NCI-H1930 (cell line): ENCODE measurements at places on chromosomes 3 and 15.

DNA sequence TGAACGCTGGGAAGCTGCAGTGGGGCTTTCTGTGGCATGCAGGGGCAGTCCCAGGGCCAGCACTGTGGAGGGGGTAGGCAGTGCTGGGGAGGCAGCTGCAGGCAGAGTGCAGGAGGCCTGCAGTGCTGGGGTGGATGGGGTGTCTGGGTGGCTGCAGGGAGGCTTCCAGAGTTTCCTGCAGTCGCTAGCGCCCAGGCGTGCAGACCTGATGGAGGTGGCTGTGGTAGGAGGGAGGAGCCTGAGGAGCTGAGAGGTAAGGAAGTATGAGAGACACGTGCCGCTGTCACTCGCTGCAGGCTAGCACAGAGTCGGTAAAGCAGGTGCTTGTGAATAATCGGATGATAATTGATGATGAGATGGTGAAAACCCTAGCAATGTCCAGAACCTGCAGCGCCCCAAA lies 16.3 kb downstream of the SYNM start:
- no peak for DNase-seq

DNA sequence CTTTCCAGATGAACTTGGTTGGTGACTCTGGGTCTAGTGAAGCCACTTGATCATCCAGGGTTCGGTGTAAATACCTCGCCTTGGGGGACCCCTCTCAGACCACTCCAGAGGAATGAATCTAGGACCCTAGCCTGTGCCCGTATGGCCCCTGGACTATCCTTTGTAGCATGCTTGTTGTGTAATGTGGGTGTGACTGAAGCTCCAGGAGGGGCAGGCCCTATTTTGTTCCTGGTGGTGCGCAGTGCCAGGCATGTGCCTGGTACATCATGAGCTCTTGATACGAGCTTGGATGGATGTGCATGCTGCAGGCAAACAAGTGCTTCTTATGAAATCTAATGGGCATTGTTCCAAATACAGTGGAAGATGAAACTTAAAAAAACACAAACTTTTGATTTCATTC lies 82.8 kb downstream of the EBLN2 start:
- no peak for DNase-seq

DNA sequence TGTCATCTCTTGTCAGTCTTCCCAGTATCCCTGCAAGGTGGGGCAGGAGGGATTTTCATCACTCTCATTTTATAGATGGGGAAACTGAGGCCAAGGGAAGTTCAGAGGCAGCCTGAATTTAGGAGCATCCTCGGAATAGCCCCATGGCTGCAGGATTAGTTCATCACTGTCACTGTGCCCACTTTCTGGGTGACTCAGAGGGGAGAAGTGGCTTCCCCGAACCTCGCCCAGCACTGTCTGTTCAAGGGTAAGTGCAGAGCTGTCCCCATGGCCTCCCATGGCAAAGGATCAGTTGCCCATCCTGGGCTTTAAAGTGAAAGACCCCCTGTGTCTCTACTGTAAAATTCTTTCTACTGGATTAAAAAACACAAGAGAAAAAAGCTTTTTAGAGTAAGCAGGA lies 60.0 kb upstream of the SEC13 start:
- DNase-seq: no peak

- DNase-seq: no peak
These were observed 138.5 kb downstream of the NTRK3 start for GRCh38 chr15:88118035-88118434.

DNA sequence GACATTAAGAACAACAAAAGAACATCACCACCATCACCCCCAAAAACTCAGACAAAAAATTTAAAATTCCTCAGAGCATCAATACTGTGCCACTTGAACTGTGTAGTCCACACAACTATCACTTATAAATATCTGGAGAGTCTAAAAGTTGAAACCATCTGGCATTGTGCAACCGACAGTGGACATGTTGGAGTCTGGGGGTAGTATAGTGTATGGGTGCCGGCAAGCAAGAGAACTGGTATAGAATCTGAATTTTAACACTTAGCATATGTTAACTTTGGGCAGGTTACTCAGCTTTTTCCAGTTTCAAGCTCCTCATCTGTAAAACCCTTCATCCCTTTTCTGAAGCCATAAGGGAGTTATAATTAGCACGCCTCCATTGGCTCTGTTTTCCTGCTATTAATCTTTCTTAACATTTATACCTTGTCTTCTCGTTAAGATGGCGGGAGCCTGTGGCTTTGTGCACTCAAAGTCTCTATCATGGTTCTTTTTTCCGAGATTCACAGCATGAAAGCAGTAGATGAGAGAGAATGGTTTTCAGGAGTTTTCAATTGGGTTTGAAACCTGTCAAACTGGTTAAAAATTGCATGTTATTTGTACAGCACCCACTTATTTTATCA lies 255.7 kb upstream of the TBL1XR1 start:
- DNase-seq: no peak

DNA sequence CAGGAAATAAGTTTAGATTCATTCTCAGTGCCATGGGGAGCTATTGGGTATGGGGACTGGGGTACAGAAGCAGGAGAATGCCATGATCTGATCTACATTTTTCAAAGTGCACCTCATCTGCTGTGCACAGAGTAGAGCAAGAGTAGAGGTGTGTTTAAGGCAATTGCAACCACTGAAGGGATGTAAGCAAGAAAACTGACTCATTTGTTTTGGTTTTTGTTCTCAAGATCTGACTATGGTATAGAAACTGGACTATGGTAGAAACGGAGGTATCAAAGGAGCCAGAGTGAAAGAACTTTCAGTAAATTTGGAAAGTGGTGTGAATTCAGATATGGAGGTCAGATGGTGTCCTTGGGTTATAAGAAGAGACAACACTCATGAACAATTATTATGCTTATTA lies 86.2 kb upstream of the CMSS1 start:
- DNase-seq: no peak

GRCh38 chr15:32834156-32834555 lies 116.4 kb downstream of the GREM1 start:
- no peak for DNase-seq

DNA sequence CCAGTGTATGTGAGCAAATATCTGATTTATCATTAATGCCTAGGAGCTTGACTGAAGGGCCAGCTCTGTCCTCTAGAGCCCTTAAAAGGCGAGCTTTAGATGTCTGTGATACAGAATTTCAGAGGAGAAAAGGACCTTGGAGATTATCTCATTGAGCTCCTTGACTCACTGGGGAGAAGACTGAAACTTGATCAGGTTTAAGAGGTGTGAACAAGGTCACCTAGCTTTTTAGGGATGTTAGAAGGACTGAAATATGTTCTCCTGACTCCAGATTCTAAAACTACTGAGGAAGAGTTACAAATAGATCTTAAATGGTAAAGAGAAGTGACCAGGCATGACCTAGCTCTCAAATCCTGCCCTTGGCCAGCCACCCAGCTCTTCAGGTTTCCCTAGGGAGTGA lies 193.7 kb upstream of the BHLHE40 start:
- DNase-seq: no peak

GRCh38 chr3:40019376-40019775 lies 210.0 kb downstream of the MYRIP start:
- DNase-seq: no peak

DNA sequence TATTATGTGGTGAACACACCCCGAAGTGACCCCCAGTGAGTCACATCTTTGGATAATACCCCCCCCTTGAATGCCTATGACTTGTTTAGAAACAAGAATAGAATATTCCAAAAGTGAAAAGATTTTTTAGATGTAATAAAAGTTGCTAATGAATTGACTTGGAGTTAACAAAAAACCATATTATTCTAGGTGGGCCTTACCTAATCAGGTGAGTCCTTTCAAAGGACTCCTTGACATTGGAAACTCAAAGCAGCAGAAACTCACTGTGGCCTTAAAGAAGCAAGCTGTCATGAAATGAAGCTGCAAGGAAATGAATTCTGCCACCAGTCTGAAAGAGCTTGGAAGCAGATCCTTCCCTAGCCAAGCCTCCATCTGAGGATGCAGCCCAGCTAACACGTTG lies 10.9 kb upstream of the ISL2 start:
- no peak for DNase-seq

- no peak for DNase-seq
These were observed 45.6 kb downstream of the PRKCI start for GRCh38 chr3:170267793-170268192.

DNA sequence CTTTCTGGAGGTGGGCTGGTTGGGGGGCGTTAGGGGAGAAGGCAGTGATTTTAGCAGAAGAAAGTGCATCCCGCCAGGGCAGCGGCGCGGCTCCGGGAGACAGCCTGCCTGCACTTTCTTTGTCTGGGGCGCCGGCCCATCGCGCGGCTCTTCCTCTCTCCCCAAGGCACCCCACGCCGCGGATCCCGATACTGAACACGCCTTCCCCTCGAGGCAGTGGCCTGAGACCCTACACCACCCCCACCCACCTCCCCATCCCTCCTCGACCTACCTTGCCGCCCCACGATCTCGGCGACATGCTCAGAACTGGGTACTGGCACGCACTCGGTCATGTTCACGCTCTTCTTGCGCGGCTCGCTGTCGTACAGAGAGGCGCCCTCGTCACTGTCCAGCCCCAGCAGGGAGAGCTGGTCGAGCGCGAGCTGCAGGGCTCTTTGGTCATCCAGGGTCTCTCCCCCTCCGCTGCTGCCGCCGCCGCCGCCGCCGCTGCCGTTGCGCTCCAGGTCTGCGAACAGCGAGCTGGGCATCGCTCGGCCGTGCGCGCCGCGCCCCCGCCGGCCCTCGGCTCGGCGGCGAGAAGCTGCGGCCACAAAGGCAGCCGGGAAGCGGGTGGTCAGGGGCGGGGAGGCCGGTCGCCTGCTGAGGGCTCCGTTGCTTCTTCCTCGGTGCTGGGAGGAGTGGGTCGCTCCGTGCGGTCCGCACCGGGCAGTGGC lies 483 bp downstream of the MEX3B start:
- no peak for DNase-seq

DNA sequence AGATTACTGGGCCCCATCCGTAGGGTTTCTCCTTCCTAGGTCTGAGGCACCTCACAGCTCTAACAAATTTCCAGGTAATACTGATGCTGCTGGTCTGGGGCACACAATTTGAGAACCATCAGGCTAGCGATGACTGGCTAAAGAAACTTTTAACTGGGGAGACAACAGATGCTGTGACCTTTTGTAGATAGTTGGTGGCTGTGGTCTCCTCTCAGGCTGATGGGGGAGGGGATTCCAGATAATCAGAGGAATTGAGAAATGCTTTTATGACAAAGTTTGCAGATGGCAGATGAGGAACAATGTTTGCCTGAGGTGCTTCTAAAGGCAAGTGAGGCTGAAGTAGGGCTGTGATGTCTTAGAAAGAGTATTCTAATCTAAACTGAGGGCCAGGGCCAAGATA lies 13.8 kb upstream of the CCR9 start:
- no peak for DNase-seq

GRCh38 chr3:183247011-183247589 lies 6.0 kb upstream of the B3GNT5 start:
- DNase-seq: no peak

DNA sequence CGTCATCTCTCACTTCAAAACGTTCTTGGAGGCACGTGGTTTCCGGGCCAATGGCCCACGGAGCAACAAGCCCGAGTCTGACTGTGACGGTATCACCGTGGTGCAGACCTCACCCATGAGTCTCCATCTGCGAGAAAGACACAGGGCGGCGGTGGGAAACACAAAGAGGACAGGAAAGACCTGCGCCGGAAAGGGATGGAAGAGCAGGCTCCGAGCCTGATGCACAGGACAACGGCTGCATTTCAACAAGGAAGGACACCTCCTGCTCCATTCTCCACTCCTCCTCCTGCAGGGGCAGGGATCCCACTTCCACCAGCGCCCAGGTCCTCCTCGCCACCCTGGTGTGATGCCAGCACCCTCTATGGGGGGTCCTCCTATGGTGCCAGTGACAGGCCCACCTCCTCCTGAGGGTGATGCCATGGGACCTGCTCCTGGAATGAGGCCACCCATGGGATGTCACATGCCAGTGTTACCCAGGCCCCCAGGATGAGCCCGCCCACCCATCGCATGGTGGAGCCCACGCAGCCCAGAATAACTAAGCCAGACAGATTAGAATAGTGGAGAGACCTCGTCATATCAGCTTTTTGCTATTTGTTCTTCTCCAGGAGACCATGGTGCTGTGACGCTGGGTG lies 73.0 kb upstream of the PCSK6 start:
- DNase-seq: no peak

DNA sequence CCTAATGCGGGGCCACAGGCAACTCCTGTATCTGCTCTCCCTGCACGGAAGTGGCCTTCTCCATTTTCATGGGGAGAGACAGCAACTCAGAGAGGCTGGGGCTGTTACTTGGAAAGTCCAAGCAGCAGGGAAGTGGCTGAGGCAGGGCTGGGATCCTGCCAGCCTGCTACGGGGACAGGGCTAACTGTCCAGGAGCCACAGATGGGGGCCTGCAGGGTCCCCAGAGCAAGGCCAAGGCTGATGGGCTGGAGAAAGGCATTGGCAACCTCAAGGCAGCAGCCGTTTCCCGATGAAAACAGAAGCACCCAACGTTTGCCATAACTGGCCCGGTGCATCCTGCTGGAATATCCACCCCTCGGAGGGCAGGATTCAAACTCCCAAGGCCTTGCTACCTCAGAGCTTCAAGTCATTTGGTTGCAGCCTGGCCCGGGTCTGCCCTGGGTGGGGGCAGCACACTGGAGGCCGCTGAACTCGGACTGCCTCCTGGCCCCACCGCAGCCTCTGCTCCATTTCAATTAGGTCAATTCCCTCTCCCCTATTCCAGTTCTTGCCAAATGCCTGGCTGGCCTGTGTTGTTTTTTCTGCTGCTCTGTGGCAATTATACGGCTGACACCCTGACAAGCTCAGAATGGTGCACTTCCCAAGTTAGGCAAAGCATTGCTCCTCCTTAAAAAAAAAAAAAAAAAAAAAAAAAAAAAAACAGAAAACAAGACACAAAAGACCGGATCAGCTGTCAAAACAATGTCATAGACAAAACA lies 143.5 kb downstream of the NUP210 start:
- no peak for DNase-seq

DNA sequence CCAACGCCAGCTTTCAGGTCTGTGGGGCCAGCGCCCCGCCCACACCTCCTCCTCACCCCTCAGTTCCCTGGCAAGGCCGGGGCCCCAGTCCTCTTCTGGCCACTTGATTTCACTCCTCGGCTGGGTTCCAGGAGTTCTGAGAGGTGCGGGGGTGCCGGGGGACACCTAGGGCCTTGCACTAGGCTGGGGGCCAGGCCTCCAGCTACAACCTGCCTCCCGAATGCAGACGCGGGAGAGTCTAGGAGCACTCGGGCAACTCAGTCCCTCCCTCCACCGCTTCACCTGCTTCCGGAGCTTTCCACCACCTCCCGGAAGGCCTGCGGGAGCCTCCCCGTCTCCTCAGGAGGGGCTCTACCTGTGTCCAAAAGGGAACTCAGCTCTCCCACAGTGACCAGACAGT lies 35.6 kb downstream of the TNK2 start:
- DNase-seq: no peak

DNA sequence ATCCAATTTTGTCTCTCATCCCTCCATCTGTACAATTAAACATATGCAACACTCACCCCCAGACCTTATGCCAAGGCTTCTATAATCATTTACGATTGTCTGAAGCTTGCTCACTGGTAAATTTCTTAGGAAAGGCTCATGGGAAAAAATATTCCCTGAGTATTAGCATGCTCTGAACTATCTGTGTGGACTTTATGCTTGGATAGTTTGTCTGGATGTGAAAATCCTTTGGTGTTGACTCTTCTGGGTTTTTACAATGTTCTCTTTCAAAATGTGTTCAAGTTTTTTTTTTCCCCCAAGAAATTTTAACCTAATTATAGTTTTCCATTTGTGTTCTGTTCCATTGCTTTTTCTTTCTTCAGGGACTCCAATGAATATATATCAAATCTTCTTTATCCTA lies 19.9 kb upstream of the TTBK2 start:
- no peak for DNase-seq

- no peak for DNase-seq
These were observed 42.7 kb upstream of the CD200R1L start for GRCh38 chr3:112889357-112889756.

GRCh38 chr15:99451484-99451883 lies 114.3 kb upstream of the MEF2A start:
- no peak for DNase-seq
